NCI-H187 (cell line): ENCODE measurements at places on chromosomes 2 and 18.

- DNase-seq, result no peak
These were observed 69.5 kb downstream of the ANTXR1 start for GRCh38 chr2:69082430-69082997.

DNA sequence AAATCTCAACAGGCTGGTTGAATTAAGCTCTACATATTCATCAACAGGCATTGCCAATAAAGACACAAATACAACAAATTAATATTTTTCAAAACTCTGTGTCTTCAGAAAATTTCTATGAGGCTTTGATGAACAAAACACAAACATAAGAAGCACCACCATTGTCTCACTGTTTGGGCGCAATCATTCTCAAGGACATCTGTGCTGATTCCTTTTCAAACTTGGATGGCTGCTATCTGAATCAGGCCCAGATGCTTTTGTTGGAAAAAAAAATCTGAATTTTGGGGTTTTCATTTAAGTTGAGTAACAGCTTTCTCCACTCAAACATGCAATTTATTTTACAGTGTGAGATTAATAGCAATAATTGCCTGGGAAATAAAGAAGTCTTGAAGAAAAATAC is 173.8 kb downstream of the NRXN1 start:
- DNase-seq, result no peak

- DNase-seq, result no peak
These were observed 58.0 kb downstream of the NYAP2 start for GRCh38 chr2:225457482-225457881.

- no peak for DNase-seq
These were observed 2.0 kb upstream of the OSR1 start for GRCh38 chr2:19360266-19360965.

- no peak for DNase-seq
These were observed 289.2 kb downstream of the ERBB4 start for GRCh38 chr2:212249451-212249850.
